ENCODE measurements at places on chromosomes 6 and 20.

DNA sequence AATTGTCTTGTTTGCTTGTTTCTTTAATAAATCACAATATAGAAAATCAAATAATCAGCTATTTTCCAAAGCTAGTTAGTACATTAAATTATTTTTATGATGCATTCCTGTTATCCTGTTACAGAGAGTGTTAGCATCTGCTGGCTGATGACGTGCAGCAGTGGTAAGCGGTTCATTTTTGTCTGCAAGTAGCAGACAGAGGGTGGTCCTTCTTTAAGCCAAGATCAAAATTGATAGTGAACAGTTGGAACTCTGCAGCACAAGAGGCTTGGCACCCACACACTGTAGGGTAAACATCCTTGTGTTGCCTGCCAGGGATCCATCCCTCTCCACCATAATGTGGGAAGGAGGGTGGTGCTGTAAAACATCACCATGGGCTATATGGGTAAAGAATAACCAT lies 158.3 kb downstream of the FRK start:
- DNase-seq = no peak

- peak; percentile 49 for DNase-seq
Measured at GRCh38 chr20:38369389-38369788, 23.1 kb downstream of the LBP start.

GRCh38 chr20:9211016-9211760 lies 142.3 kb downstream of the PLCB4 start:
- no peak for DNase-seq

DNA sequence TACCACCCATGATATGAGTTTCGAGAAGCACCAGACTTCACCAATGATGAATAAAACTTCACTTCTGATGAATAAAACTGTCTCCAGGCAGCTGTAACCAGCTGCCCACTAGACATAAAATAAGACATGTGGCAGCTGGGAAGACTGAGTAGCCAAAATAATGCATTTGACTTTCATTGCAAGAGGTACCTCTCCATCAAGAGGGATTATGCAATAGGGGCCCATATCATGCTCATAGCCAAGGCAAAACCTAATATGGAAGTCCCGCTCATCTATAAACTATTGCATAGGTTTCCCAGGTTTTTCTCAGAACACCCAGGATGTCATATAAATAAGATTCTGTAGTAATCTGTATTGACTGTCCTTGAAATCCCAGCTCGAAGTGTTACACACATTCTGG lies 155.5 kb downstream of the SIM1 start:
- DNase-seq = no peak

DNA sequence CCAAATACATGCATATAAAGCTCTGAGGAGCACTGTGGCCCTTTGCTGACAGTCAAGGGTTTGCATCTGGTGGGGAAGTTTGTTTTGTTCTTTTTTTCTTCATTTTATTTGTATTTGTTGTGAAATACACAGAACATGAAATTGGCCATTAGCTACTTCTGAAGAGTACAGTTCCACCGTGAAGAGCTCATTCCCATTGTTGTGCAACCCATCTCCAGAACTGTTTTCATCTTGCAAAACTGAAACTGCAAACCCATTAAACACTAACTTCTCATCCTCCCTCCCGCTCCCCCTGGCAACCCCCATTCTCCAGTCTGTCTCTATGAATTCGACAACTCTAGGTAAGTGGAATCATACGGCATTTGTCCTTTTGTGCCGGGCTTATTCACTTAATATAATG lies 231.3 kb downstream of the TFAP2C start:
- DNase-seq = no peak

- peak; percentile 84 for DNase-seq
Measured at GRCh38 chr6:153117986-153118879, 12.8 kb downstream of the RGS17 start.

DNA sequence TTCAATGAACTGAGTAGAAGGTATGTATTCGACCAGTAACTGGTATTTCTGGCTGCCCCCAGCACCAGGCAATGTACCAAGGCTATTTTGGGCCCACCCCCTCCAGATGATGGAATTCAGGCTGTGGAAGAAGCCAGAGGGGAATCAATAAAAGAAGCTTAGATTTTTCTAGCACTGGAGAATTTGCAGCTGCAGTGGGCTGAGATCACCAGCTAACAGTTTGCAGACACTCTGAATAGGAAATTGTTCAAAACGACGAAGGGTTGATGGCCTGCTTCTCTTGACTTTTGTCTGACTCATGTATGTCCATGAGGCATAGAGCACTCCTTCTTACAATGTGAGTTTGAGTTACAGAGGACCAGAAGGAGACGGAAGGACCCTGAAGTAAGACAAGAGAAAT lies 32.4 kb upstream of the FBXO9 start:
- DNase-seq = no peak

Measured in inflammatory macrophage treated with lipopolysaccharide for 1 hour (primary cell).